NAMALWA (cell line): ENCODE measurements at places on chromosomes 13 and 19.

GRCh38 chr13:37995092-37995491, 125.5 kb upstream of the TRPC4 start:
- no peak for DNase-seq

- DNase-seq = no peak
Measured at GRCh38 chr19:3503036-3503572, 2.6 kb upstream of the DOHH start.

GRCh38 chr19:48095612-48096175, 14.9 kb downstream of the PLA2G4C start:
- DNase-seq = no peak

DNA sequence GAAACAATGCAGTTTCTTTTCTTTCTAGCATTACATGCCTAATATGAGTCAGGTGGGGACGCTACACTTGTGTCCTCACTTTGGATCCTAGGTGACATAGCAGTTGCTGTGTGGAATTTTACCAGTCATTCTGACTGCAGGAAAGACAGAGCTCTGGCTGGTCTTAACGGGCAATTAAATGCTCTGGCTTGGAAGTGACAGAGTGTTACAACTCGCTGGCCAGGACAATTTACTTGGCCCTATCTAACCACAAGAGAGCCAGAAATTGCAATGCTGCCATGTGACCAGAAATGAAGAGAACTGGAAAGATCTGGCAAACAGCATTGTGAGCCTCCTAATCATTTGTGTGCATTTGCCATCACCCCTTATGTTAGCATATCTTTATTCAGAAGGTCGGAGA, 351.1 kb downstream of the DCT start:
- no peak for DNase-seq

- no peak for DNase-seq
Measured at GRCh38 chr19:19632661-19633060, 4.6 kb upstream of the LPAR2 start.

DNA sequence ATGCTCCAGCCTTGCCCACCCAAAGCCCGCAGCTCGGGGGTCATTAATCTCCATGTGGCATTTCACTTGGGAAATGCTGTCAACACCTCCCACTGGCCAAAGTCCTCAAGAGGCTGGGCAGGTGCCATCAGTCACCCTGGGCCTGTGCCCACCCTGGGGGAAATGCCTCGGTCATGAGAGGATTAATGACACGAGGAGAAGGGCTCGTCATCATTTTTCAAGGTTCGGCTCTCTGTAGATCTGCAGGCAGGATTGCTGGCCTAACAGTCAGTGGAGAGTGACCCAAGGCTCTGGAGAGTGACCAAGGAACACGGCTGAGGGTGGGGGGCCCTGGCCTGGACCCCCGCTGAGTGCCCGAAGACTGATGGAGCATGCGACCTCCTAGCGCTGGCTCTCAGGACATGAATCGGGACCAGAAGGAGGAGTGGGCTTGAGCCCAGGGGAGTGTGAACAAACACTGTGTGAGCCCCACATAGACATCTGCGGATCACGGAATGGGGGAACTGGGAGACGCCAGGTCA, 15.2 kb upstream of the KCTD15 start:
- no peak for DNase-seq

DNA sequence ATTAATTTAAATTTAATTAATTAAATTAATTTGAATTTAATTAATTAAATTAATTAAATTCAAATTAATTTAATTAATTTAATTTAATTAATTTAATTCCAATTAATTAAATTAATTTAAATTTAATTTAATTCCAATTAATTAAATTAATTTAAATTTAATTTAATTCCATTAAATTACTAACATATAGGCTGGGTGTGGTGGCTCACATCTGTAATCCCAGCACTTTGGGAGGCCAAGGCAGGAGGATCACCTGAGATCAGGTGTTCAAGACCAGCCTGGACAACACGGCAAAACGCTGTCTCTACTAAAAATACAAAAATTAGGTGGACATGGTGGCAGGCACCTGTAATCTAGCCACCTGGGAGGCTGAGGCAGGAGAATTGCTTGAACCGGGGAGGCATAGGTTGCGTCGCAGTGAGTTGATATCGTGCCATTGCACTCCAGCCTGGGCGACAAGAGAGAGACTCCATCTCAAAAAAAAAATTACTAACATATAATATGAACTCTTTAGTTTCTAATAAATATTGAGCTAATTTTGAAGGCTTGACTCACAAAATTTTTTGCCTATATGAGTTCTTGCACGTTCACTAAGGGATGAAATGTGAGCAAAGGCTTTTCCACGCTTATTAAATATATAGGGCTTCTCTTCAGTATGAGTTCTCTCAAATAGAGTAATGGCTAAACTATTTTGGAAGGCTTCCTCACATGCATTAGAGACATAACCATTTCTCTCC, 9.0 kb upstream of the USP29 start:
- peak; percentile 30 for DNase-seq

DNA sequence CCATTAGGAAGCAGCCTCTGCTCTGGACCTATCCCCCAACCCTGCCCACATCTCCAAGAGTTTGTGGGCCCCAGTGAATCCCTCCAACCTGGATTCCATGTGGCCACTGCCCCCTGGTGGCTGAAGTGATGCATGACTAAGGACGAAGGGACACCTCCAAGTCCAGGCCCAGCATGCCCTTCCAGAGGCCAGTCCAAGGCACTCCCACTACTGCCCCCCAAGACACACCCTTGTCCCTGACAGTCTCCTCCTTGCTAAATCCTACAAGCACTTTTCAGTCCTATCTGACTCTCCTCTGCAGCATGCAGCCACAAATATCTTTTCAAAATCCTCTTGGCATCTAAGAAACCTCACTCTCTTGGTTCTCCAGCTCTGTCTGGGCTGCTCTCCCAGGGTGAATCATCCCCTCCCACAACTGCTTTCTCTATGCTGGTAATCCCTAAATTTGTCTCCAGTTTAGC, 33.0 kb downstream of the DEDD2 start:
- DNase-seq = peak; percentile 79

DNA sequence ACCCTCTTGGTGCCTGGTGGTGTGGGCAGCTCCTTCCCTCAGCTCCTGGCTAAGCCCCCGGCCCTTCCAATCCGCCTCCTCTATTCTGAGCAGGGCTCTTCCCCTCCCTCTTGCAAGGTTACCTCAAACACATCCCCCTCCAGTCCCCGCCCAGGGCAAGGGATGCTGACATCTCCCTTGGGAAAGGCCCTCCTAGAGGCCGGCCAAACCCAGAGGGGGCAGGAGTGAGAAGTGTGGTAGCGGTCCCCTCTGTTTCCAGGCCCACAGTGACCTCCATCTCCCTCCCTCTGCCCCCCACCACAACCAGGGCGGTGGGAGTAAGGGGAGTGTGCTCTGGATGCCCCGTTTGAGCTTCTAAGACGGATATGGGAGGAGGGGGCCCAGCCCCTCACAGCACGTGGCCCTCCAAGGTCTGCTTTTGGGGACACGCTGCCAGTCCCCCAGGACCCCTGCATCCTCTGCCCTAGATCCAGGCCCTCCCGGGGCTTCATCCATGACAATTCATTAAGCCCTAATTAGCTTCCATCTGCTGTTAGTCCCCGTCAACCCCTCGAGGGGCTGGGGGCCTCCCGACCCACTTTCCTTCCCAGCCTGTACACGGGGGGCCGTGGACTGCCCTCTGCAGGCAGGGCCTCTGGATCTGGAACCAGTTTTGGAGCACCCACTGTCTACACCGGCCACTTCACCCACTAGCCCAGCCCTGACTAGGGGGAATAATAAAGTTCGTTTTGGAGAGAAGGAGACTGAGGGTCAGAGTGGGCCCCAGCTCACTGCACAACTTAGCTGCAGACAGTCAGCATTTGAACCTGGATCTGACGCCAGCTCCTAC, 2.3 kb downstream of the LINGO3 start:
- DNase-seq = no peak

GRCh38 chr13:109451726-109452125, 334.7 kb downstream of the IRS2 start:
- no peak for DNase-seq

DNA sequence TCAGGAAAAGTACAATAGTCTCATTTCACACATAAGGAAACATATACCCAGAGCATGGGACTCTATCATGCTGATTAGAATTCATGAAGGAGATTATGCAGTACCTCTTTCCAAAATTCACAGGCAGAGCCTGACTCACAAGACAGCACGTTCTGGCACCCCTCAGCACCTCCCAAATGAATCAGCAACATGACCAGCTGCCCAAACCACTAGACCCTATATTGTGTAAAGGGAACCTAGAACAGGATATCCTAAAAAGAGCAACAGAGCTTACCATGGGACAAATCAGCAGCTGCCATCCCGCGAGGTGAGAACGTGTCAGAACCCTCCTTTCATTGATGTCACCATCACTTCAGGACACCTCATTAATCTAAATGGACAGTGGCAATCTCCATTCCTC, 2.5 kb downstream of the ZNF426 start:
- DNase-seq = no peak

DNA sequence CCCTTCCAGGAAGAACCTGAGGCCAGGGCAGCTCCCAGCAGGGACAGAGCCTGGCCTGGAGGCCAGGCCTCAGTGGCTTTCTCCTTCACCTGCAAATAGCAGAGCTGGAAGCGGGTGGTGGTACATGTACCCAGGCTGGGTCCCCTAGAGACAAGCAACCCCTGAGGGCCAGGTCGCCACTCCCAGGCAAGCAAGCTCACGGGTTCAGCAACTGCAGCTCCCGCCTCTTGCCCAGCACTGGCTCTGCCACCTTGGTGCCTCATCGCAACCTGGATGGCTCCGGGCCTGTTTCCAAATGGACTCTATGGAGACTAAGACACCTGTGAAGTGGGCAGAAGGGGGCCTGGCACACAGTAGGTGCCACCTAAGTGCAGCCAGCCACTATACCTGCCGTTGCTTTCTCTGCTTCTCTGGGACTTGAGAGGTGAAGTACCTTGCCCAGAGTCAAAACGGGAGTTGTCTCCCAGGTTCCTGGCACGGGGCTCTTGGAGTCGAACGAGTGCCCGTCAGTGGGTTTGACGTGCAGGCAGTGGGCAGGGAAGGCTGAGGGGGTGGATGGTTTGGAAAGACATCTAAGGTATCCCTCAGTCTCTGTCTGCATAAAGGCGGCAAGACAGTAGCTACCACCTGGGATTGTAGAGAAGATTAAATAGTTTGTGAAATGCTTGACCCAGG, 2.4 kb upstream of the PLPP2 start:
- DNase-seq = no peak
